ENCODE measurements at places on chromosomes 5 and 9. TPM values are rescaled to one million over a fixed set of nuclear protein-coding genes. Genes with fewer than 3 reads are reported as not detected.

DNA sequence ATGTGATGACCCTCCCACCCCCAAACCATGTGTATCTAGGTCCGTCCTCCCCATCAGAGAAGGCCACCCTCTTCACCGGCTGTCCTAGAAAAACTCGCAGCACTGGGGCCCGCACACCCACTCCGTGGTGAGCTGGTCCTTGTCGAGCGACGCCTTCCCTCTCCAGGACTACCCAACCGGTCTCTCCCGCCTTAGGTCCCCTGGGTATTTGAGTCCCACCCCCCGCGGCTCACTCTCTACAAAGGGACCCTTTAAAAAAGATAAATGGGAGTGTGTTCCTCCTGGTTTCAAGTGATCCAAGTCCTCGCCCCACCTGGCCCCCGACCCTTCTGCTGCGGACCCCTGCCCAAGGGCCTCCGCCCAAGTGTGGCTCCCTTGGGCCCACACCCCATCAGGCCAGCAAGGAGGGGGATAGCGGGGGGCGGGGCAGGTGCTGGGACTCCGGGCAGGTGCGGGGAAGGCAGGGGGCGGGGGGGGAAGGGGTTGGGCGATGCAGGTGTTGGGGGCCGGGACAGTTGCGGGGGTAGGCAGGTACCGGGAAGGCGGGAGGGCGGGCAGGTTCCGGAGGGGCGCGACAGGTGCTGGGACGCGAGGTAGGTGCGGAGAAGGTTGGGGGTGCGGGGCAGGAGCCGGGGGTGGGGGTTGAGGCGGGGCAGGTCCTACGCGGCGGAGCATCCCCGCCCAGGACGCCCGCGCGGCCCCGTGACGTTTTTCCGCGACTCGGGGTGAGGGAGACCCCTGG is 970 bp upstream of the ARRDC1 start:
- DNase-seq = no peak

DNA sequence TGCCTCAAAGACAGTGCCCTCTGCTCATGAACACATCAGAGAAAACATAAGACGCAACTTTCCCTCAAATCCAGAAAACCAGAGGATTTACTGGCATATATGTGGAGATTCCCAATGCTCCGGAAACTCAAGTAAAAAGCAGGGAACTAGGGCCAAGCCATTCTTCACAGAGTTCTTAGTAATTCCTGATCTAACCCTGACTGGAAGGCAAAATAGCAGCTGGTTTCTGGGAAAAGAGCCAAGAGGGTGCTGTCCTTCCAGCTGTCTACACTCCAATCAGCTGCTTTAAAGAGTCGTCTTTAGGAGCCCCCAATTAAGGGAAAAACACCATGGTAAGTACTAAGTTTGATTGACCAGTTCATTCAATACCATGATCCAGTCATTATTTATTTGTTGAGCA is 49.6 kb downstream of the GNA14 start:
- DNase-seq = no peak

- no peak for DNase-seq
These were observed 106.0 kb downstream of the PALM2AKAP2 start for GRCh38 chr9:109886041-109886440.

DNA sequence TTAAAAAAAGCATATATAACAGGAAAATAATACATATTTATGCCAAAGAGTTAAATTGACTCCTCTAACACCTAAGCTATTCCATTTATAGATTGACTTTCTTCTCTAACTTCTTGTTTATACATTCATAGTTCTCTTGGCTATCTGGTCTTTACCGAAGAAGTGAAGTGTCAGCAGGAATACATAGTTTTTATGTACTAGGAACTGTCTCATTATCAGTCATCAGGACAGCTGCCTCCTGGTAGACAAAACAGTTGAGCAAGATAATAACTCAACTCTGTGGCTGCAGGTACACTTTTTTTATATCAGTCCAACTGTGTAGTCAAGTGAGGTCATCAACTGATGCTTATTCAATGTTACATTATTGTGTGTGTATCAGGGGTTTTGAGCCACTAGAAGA is 1436.0 kb upstream of the NUDT12 start:
- no peak for DNase-seq

The TXNDC8 gene
- total RNA-seq = not detected

DNA sequence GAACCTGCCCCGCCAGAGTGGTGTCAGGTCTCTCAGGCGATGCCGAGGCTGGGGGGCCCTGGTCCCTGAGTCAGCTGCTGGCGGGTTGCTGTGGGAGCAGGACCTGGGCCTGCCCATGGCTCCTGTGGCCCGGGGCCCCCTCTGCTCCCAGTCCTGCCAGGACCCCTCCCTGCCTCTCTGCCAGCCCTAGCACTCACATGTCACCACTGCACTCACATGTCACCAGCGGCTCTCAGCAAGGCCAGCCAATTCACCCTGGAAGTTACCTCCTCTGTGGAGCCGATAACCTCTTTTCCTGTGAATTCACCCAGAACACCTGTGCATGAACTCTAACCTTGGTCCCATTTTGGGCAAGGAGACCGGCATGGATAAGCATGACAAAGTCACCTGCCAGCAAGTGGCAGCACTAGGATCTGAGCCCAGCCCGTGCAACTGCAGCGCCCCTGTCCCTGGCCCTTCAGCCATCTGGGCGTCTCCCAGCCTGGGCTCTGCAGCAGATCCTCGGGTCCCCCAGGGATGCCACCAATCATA is 170.2 kb downstream of the GAPVD1 start:
- DNase-seq = peak; percentile 13

- no peak for DNase-seq
These were observed 125.6 kb upstream of the NFIB start for GRCh38 chr9:14439555-14439954.

The APC gene
- total RNA-seq = 33.9 TPM

The TMC1 gene
- not detected for total RNA-seq

- no peak for DNase-seq
These were observed at the start of gene ST6GALNAC6 for GRCh38 chr9:127899128-127899943. Gene ST6GALNAC6 (minus strand): TSS chr9:127899603. CDS start chr9:127897981, 1,622 bp downstream.

DNA sequence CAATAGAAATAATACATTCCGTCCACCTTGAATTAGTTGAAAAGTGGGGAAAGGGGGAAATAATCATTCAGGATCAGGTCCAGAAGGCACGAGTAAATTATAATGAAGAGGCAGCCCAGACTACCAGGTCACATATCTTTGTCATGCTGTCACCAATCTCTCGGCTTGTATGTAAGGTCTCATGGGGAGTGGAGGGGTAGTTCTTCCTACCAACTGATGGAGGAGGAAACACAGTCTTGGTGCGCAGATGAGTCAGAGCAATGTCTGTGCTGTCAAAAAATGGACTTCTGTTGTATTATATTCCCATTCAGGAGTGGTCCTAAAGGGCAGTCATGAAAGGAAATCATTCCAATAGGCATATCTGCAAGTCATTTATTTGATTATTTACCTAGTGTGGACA is 164.2 kb upstream of the PTGER4 start:
- no peak for DNase-seq

The CTNND2 gene
- total RNA-seq = 0.16 TPM

The CLPTM1L gene
- total RNA-seq = 136 TPM

The SPINK13 gene
- total RNA-seq = not detected

DNA sequence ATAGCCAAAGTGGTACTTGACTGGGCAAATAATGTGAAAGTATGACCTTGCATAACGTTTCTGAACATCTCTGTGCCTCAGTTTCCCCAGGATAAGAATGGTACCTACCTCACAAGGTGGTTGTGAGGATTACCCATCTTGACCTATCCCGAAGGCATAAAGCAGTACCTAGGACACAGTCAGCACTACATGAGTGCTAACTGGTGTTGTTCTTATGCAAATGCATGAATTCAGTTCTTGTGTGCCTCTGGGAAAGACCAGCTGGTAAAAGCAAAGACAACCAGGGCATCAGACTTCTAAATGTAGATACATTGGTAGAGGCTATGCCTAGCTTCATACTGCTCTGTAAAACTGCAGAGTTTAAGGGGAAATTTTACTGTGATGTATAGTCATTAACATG is 21.8 kb upstream of the TMEM252 start:
- no peak for DNase-seq

DNA sequence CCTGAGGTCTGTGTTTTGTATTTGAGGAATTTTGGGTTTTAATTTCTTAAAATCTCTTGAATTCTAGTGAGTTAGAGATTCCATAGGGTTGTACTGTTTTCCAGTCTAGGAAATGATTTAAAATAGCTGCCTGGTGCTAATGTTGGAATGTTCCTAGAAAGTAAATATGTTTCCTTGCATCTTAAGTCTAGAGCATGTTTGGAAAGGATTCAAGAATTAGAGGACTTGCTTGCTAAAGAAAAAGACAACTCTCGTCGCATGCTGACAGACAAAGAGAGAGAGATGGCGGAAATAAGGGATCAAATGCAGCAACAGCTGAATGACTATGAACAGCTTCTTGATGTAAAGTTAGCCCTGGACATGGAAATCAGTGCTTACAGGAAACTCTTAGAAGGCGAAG is 41.8 kb downstream of the LMNB1 start:
- no peak for DNase-seq

- no peak for DNase-seq
These were observed 8.0 kb downstream of the BRD3 start for GRCh38 chr9:134059661-134060395.

GRCh38 chr5:11851965-11852716 is 52.1 kb downstream of the CTNND2 start:
- DNase-seq = no peak

DNA sequence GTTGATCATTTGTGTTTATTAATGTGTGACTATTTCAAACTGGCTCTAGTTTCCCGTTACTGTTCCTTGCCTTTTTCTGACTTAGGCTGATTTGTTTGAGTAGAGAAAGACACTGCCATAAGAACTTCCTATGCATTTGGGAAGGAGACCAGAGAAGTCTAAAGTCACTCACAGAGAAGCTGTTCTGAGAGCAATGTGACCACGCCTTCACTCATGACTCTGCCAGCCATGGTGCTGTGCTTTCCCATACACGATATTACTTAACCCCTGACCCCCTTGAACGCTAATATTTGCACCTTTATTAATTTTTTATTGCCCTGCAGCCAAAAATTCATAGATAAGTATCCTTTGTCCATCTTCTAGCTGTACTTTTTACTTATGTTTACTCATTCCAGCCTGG is 20.9 kb downstream of the SLC28A3 start:
- DNase-seq = no peak

GRCh38 chr5:90201923-90202322 is 207.6 kb downstream of the CETN3 start:
- DNase-seq = no peak

- no peak for DNase-seq
These were observed 111.7 kb upstream of the RAI14 start for GRCh38 chr5:34544403-34544802.

The CNTNAP3B gene
- 31.5 TPM for total RNA-seq

The HAVCR1 gene
- not detected for total RNA-seq

GRCh38 chr9:107158321-107158720 is 124.8 kb upstream of the RAD23B start:
- DNase-seq = no peak

GRCh38 chr9:11457825-11458790 is 845.3 kb upstream of the PTPRD start:
- DNase-seq = no peak

GRCh38 chr5:87966213-87966612 is 302.4 kb downstream of the TMEM161B start:
- DNase-seq = no peak
